A549 treated with Mapracorat at 1 μM for 4 hours (cell line): ENCODE measurements at places on chromosomes 1 and 21. TPM values are rescaled to one million over a fixed set of nuclear protein-coding genes. Genes with fewer than 3 reads are reported as not detected.

Gene ISG20L2
- total RNA-seq = 39.5 to 50.4 TPM (median 42.7 TPM) in 5 replicates

Gene SNRNP40
- 41.5 to 45.1 TPM (median 44.2 TPM) in 5 replicates for total RNA-seq

Gene S100A14
- 0.24 to 0.73 TPM (median 0.38 TPM) in 5 replicates for total RNA-seq

Gene SELL
- 0.13 to 0.65 TPM (median 0.19 TPM) in 4 of 5 replicates, not detected in the other for total RNA-seq

Gene SMPDL3B
- total RNA-seq = 1.0 to 1.5 TPM (median 1.2 TPM) in 5 replicates

Gene KCNE1
- 0.06 to 0.15 TPM (median 0.08 TPM) in 3 of 5 replicates, not detected in the others for total RNA-seq

Gene NHLH1
- 0.38 to 0.74 TPM (median 0.39 TPM) in 5 replicates for total RNA-seq

Gene GJB5
- total RNA-seq = 0.12 to 0.27 TPM (median 0.15 TPM) in 4 of 5 replicates, not detected in the other

Gene RAB25
- 0.29 TPM in 1 of 5 replicates, not detected in the others for total RNA-seq

Gene CDC14A
- total RNA-seq = 1.9 to 2.6 TPM (median 2.4 TPM) in 5 replicates

Gene KLHDC8A
- 0.60 to 0.89 TPM (median 0.66 TPM) in 5 replicates for total RNA-seq

Gene PLEKHN1
- total RNA-seq = 3.6 to 6.3 TPM (median 5.7 TPM) in 5 replicates

Gene PADI2
- total RNA-seq = 0.86 to 1.1 TPM (median 1.0 TPM) in 5 replicates

Gene CRABP2
- 6.6 to 12.8 TPM (median 9.2 TPM) in 5 replicates for total RNA-seq

Gene HTR1D
- 14.1 to 16.1 TPM (median 14.4 TPM) in 5 replicates for total RNA-seq

Gene ZSWIM5
- 0.40 to 0.55 TPM (median 0.46 TPM) in 5 replicates for total RNA-seq

Gene CDKN2C
- total RNA-seq = 9.2 to 12.3 TPM (median 11.2 TPM) in 5 replicates

Gene TRAF5
- total RNA-seq = 6.3 to 7.8 TPM (median 7.6 TPM) in 5 replicates

Gene ASAP3
- total RNA-seq = 5.2 to 7.2 TPM (median 6.2 TPM) in 5 replicates

Gene KLHDC7A
- total RNA-seq = 1.2 to 2.2 TPM (median 1.4 TPM) in 5 replicates

Gene ARV1
- total RNA-seq = 24.3 to 26.8 TPM (median 25.1 TPM) in 5 replicates

Gene ZNF692
- 13.3 to 25.0 TPM (median 17.8 TPM) in 5 replicates for total RNA-seq

Gene GBP3
- 0.63 to 1.2 TPM (median 1.1 TPM) in 5 replicates for total RNA-seq

Gene MAEL
- not detected in 5 replicates for total RNA-seq

Gene KRTAP12-2
- not detected in 5 replicates for total RNA-seq

Gene CCDC190
- not detected in 5 replicates for total RNA-seq

Gene OR2M3
- total RNA-seq = not detected in 5 replicates

Gene WNT4
- 0.16 to 0.47 TPM (median 0.22 TPM) in 5 replicates for total RNA-seq

Gene IFI44
- 0.24 to 0.84 TPM (median 0.60 TPM) in 5 replicates for total RNA-seq

Gene LCE6A
- total RNA-seq = not detected in 5 replicates

Gene VSIG8
- 0.17 TPM in 1 of 5 replicates, not detected in the others for total RNA-seq

Gene IKBKE
- 4.5 to 7.9 TPM (median 6.0 TPM) in 5 replicates for total RNA-seq

Gene TAGLN2
- 990 to 1,051 TPM (median 1,033 TPM) in 5 replicates for total RNA-seq

Gene IQCC
- total RNA-seq = 1.2 to 2.4 TPM (median 1.8 TPM) in 5 replicates

Gene HES2
- 2.6 to 5.7 TPM (median 5.2 TPM) in 5 replicates for total RNA-seq

Gene TMPRSS2
- 0.10 to 0.27 TPM (median 0.21 TPM) in 4 of 5 replicates, not detected in the other for total RNA-seq

Gene LAMC2
- total RNA-seq = 18.9 to 24.4 TPM (median 19.9 TPM) in 5 replicates

Gene DYRK3
- 7.9 to 10.8 TPM (median 9.7 TPM) in 5 replicates for total RNA-seq

Gene FOXE3
- 0.06 to 0.13 TPM (median 0.10 TPM) in 4 of 5 replicates, not detected in the other for total RNA-seq

Gene ARMH1
- total RNA-seq = 0.38 to 1.2 TPM (median 0.98 TPM) in 5 replicates

Gene RTCA
- total RNA-seq = 21.7 to 23.5 TPM (median 22.2 TPM) in 5 replicates

Gene THEM5
- total RNA-seq = not detected in 5 replicates

Gene MATN1
- total RNA-seq = 0.11 to 0.26 TPM (median 0.17 TPM) in 4 of 5 replicates, not detected in the other

Gene SCNM1
- total RNA-seq = 44.5 to 47.6 TPM (median 46.1 TPM) in 5 replicates

Gene SORT1
- total RNA-seq = 3.4 to 4.6 TPM (median 4.3 TPM) in 5 replicates

Gene CXADR
- total RNA-seq = 8.3 to 12.8 TPM (median 9.0 TPM) in 5 replicates
